Astrocyte (in vitro differentiated cells and primary cell): ENCODE measurements at places on chromosomes 5 and 9.
A peak's percentile ranks its signal among the peaks of the same experiment; 100 is the strongest.

- DNase-seq = no peak
Measured at GRCh38 chr9:72427801-72428200, 62.8 kb upstream of the ZFAND5 start.

DNA sequence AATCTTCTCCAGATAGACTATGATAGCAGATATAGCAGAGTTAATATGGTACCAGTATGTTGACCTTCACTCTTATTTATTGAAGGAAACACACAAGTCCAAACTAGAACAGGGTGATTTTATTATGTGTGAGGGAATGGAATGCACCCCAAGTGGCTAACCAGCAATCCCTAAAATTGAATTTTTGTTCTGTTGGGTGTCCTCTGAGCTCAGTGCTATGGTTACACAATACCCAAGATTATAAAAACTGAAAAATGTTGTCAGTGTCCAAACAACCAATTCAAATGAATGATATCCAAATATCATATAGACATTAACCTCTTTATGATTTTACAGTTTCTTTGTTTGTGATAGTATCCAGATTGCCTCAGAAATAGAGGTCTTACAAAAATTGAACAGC is 60.9 kb downstream of the NNT start:
- DNase-seq = no peak

GRCh38 chr5:126849101-126849678 is 72.3 kb downstream of the LMNB1 start:
- DNase-seq = peak; percentile 47

GRCh38 chr5:97891971-97892370 is 708.9 kb upstream of the RIOK2 start:
- no peak for DNase-seq

DNA sequence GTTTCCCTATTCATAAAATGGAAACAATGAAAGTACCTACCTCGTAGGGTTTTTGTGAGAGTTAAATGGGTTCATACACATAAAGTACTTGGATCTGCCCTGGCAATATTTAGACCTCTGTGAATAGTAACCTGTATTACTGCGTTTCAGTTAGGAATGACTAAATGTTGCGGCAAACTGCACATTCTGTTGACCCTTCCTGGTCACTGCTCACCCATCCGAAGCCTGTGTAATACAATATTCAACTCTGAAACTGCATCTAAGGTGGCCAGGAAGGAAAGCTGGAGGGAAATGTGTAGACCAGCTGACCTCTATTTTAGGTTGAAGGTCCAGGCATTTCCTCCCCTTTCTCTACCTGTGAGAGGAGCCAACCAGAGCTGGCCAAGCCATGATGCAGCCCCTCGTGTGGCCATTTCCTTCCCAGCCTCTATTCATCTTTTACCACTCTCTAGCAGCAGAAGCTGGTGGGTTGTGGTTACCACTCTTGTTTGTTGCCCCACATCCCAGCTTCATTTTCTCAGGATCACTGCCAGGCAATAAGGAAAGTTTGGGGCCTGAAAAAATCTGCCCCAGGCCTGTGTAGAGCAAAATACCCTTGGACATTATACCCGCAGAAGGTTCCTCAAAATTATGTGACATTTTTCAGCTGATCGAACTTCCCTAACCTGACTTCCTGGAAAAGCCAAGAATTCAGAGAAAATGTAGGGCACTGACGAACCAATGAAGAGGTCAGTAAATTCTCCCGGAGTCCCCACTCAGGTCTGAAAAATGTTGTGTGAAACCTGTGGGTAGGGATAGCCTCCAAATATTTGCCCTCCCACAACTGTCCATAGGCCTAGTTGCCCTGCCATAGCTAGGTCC is 20.5 kb upstream of the PDCD1LG2 start:
- no peak for DNase-seq

DNA sequence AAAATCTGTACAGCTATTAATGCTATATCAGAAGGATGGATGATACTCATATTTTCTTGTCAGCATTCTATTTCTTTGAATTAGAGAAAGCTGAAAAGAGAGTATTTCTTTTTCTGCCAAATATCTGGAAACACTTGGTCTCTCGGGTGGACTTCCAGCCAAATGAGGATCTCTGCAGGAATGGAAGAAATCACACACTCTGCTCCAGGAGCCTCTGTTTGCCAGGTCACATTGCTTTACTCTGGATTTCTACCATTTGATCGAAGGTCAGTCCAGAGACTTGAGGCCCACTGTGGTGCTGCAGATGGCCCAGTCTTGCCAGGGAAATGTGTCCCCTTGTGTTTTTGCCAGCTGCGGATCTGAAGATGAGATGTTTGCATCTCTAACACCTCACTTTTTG is 154.1 kb downstream of the PCSK1 start:
- no peak for DNase-seq

DNA sequence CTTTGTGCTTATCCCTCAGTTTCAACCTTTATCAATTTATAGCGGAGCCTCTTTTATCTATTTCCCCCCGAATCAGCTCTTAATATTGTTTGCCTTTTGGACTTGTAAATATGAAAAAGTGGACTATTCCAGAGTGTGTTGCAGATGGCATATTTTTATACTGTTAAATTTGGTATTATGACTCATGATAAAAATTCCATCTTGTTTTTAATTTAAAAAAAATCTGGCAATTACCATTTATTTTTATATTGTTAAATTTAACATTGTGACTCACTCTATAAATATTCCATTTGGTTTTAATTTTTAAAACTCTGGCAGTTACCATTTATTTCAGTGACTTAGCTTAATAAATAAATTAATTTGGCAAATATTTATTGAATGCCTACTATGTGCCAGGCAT is 37.5 kb downstream of the RBM27 start:
- DNase-seq = no peak

GRCh38 chr5:132055808-132056609 is 4.4 kb upstream of the IL3 start:
- DNase-seq = no peak

DNA sequence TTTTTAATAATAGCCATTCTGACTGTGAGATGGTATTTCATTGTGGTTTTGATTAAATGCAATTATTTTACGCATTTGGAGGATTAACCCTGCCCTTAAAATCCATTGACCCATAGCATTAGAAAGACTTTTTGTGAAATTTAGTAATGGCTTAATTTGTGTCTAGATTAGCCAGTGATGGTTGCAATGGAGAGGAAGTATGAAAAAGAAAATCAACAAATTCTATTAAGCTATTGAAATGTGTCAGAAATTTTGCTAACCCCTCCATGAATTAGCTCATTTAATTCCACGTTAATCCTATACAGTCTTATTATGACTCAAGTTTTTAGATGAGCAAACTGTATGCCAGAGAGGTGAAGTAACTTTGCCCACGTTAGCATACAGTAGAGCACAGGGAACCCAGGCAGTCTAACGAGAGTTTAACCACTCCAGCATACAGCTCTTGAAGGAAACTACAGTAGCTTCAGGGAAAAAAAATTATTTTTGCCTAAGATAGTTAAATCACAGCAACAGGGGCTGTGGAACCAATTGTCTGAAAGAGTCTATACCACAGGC is 158.2 kb upstream of the PPP2R2B start:
- peak; percentile 8 for DNase-seq

DNA sequence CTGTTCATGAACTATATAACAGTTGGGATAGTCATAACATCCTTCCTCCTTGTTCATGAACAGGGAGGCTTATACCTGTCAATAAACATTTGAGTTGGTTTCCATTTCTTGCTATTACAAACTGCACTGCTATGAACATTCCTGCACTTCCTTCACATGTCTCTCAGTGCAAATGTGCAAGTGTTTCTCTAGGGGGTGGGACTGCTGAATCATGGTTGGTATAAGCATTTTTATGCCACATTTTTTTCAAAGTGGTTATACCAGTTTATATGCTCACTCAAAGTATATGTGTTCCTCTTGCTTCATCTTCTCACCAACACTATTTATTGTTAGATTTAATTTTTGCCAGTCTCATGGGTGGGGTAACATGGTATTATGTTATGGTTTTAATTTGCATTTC is 25.8 kb upstream of the TPD52L3 start:
- DNase-seq = peak; percentile 2

GRCh38 chr5:36666986-36667385 is 60.6 kb downstream of the SLC1A3 start:
- no peak for DNase-seq
